ENCODE measurements at places on chromosomes 11 and 22.

DNA sequence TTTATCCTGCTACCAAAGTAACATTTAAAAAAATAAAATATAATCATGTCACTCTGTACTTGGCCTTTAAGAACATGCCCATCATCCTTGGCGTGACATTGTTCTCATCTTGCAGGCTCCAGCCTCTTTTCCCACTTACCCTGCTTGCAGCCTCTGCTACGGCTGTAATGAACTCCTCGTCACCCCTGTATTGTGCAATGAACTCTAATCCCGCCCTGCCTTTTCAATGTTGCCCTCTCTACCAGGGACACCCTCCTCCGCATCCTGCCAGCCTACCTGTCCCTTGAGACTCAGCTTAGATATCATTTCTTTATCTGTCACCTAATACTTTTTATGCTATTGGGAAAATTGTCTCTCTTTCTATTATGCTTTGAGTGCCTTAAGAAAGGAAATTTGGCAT, 12.6 kb upstream of the MMP20 start:
- no peak for DNase-seq

- no peak for DNase-seq
Observed at GRCh38 chr11:95242091-95242844, 11.3 kb upstream of the SESN3 start.

DNA sequence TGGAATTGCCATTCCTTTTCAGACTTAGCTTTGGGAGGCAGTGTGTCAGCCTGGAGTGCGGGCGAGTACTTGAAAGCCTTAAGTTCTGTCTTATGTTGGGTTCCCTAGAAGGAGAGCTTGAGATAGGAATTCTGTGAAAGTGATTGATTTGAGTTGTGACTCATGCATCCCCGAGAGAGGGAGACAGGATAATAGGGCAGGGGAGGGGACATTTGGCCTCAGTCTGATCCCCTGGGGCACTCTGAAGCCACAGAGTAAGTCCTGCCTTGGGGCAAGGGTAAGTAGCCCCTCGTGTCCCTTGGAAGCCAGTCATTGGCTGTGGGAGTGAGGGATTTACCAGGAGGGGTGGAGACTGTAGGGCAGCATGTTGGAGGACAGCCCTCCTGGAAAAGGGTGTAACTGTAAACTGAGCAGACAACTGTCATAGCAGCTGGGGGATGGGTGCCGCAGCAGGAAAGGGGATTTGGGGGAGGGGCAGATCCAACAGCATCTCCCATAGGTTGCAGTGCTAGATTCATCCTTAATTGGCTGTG, 44.0 kb downstream of the KIAA1671 start:
- DNase-seq, result peak; percentile 16

- DNase-seq, result no peak
Observed at GRCh38 chr11:115616971-115617370, 112.8 kb upstream of the CADM1 start.

DNA sequence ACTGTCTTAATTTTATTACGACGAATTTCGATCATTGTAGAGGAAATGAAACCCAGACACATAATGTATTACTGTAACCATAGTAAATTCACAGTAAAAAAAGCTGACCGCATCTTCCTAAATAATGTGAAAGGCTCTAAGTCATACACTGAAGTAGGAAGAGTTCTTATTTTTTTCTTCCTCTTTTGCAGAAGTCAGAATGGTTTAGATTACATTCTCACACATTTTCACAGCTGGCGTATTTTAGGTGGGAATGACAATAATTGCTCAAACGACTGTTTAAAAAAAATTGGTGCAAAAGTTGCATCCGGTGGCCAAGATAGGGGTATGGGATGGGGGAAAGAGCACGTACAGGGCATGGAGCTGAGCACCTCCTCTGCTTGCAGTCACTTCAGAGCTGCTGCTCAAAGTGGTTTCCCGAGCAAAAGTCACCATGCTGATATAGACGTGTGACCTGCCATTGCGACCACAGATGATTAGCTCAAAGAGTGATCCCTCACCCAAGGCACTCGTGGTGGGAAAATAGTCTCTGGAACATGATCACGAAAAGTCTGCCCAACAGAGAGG, 35.3 kb downstream of the MMP13 start:
- DNase-seq, result no peak

- DNase-seq, result no peak
Observed at GRCh38 chr22:38963872-38964271, 6.5 kb downstream of the APOBEC3A start.

GRCh38 chr11:95739108-95739938, 50.3 kb downstream of the FAM76B start:
- DNase-seq, result no peak
